ENCODE measurements at places on chromosomes 4 and X. TPM values are rescaled to one million over a fixed set of nuclear protein-coding genes. Genes with fewer than 3 reads are reported as not detected.

Gene TEX11
- total RNA-seq, result not detected

Gene TMEM35A
- not detected for total RNA-seq

Gene HS6ST2
- not detected for total RNA-seq

Gene CC2D2A
- total RNA-seq, result not detected

Gene TGIF2LX
- not detected for total RNA-seq

Gene SUPT20HL1
- not detected for total RNA-seq

Gene CT83
- total RNA-seq, result not detected

Gene TSPAN6
- total RNA-seq, result 0.17 TPM

Gene ENPEP
- 0.58 TPM for total RNA-seq

Gene ITGB1BP2
- 6.6 TPM for total RNA-seq

Gene SLC7A11
- total RNA-seq, result 1.3 TPM

Gene TAF7L
- not detected for total RNA-seq

- H3K27me3 ChIP-seq, result no peaks in the 10 kb centered on the region
- no peaks in the 10 kb centered on the region for H3K36me3 ChIP-seq
- H3K4me1 ChIP-seq, result no peaks in the 10 kb centered on the region
- no peak overlapping the region for H3K4me3 ChIP-seq
- no peak overlapping the region for H3K27ac ChIP-seq
- no peak for DNase-seq
Measured at GRCh38 chr4:90317785-90318184, 190.6 kb downstream of the CCSER1 start.

GRCh38 chr4:53697016-53697685 lies 105.9 kb upstream of the LNX1 start:
- no peak overlapping the region for H3K27ac ChIP-seq
- H3K27me3 ChIP-seq, result peaks cover 8% of the 10 kb centered on the region
- no peak overlapping the region for H3K4me3 ChIP-seq
- H3K36me3 ChIP-seq, result no peaks in the 10 kb centered on the region

- no peak for DNase-seq
- no peaks in the 10 kb centered on the region for H3K36me3 ChIP-seq
- H3K27me3 ChIP-seq, result no peaks in the 10 kb centered on the region
- H3K4me1 ChIP-seq, result no peaks in the 10 kb centered on the region
- no peak overlapping the region for H3K27ac ChIP-seq
- no peak overlapping the region for H3K4me3 ChIP-seq
Measured at GRCh38 chr4:41633321-41633720, 95.4 kb downstream of the LIMCH1 start.

GRCh38 chr4:152273343-152273742 lies 262.5 kb downstream of the FBXW7 start:
- H3K27ac ChIP-seq, result no peak overlapping the region
- DNase-seq, result no peak
- H3K4me3 ChIP-seq, result no peak overlapping the region
- H3K4me1 ChIP-seq, result no peaks in the 10 kb centered on the region
- no peaks in the 10 kb centered on the region for H3K36me3 ChIP-seq

DNA sequence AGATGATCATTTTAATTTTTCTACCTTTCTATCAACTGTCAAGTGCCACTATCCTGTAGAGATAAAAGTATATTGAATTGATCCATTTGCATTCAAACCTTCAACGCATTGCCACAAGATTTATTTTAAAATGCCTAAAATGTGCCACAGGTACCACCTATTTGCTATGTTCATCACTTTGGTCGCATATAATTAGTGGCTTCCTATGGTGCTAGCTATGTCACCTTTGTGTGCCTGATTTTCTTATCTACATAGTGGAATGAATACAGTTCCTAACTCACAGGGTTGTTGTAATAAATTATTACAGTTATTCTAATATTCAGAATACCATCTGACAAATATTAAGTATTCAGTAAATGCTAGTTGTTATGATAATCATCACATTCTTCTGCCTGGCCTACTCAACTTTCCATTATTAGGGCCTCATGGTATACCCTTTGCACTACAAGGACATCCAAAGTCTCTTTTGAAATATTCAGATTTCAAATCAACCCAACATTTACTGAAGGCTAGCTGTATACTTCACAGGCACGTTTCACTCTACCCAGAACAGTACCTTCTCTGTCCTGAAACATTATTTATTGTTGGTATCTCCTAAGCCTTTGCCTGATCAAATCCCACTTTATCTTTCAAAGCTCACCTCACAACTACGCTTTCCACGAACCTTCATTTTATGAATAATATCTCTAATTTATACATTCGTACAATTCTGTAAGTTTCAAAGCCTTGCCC lies 62.4 kb downstream of the ANXA10 start:
- H3K4me3 ChIP-seq, result no peak overlapping the region
- no peak for DNase-seq
- peaks cover 9% of the 10 kb centered on the region for H3K27me3 ChIP-seq
- H3K27ac ChIP-seq, result no peak overlapping the region
- no peaks in the 10 kb centered on the region for H3K36me3 ChIP-seq
- H3K4me1 ChIP-seq, result peaks cover 5% of the 10 kb centered on the region

DNA sequence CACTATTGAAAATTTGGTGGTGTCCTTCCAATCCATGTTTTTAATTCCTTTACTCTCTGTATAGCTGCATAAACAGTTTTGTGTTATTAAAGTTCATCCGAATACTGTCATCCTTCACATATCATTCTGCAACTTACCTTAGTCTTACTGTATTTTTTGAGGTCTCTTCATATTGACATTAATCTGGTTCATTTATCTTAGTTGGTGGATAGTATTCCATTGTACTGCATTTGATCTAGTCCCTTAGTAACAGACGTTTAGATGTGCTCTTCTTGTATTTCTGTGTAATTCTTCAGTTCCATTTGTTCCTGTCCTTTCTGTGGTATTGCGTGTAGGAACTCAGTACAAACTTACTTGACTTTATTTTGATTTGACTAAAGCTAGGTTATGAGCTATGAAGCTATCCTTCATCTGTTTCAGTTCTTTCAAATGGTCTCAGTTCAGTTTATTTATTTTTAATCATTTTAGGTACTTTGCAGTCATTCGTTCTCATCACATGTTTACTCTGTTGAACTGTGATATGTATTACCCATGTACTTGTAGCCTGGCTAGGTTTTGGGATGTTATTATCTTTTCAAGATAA lies 41.3 kb downstream of the RAPGEF2 start:
- no peaks in the 10 kb centered on the region for H3K27me3 ChIP-seq
- no peak overlapping the region for H3K4me3 ChIP-seq
- no peak overlapping the region for H3K27ac ChIP-seq
- DNase-seq, result no peak

DNA sequence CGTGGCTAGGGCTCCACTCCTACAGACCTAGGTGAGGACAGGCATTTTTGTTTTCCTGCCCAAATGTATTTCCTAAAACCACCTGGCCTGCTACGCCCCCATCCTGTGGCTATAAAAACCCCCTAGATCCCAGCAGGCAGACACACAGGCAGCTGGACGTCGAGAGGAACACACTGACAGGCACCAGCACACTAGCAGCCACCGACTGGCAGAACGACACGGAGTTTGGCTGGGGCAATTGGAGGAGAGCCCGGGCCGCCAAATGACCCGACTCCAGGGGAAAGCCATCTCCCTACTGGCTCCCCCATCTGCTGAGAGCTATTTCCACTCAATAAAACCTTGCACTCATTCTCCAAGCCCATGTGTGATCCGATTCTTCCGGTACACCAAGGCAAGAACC lies 516.0 kb downstream of the FSTL5 start:
- H3K27ac ChIP-seq, result no peak overlapping the region
- no peaks in the 10 kb centered on the region for H3K36me3 ChIP-seq
- H3K4me1 ChIP-seq, result no peaks in the 10 kb centered on the region

DNA sequence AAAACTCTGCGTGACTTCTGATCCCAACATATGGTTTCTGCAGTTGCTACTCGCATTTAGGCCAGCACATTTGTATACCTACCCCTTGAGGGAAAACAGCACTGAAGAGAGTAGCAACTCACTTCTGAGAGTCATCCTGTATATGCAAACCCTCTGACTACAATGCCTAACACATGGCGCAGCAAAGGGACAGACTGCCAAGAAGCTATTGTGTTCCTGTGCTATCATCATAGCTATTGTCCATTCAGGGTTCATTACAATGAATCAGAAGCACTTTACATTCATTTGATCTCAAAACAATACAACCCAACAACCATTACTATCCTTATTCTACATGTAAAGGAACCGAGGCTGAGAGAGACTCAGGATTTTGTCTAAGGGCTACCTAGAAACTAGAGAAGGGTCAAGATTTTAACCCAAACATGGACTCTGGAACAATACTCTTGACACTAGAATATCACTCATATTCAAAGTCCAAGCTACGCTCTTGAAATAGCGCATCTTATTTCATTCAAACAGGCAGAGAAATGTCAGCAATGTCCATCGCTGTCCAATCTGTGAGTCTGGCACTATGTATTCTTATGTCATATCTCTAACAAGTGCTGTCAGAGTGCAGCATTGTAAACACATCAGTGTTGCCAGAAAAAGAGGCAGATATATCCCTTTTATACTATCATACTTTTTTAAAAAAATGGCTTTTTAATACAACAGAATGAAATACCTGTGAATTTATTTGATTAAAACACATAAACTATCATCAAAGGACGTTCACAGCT lies 173.6 kb downstream of the CORIN start:
- peaks cover 19% of the 10 kb centered on the region for H3K27me3 ChIP-seq
- no peak overlapping the region for H3K4me3 ChIP-seq
- DNase-seq, result no peak
- H3K27ac ChIP-seq, result no peak overlapping the region

- H3K36me3 ChIP-seq, result no peaks in the 10 kb centered on the region
- H3K4me3 ChIP-seq, result no peak overlapping the region
- H3K4me1 ChIP-seq, result no peaks in the 10 kb centered on the region
- no peak for DNase-seq
Measured at GRCh38 chr4:41504167-41504818, 33.7 kb upstream of the LIMCH1 start.

GRCh38 chr4:98166025-98166730 lies 22.9 kb upstream of the STPG2 start:
- no peaks in the 10 kb centered on the region for H3K36me3 ChIP-seq
- H3K4me1 ChIP-seq, result no peaks in the 10 kb centered on the region
- no peaks in the 10 kb centered on the region for H3K27me3 ChIP-seq
- no peak for DNase-seq
- no peak overlapping the region for H3K27ac ChIP-seq
- no peak overlapping the region for H3K4me3 ChIP-seq

- H3K4me1 ChIP-seq, result no peaks in the 10 kb centered on the region
- H3K27ac ChIP-seq, result no peak overlapping the region
- no peak overlapping the region for H3K4me3 ChIP-seq
- no peaks in the 10 kb centered on the region for H3K36me3 ChIP-seq
- DNase-seq, result no peak
Measured at GRCh38 chr4:16450724-16451123, 224.5 kb upstream of the TAPT1 start.

GRCh38 chr4:180695851-180696250 lies 1547.4 kb upstream of the TENM3 start:
- no peak overlapping the region for H3K4me3 ChIP-seq
- H3K27me3 ChIP-seq, result no peaks in the 10 kb centered on the region
- H3K36me3 ChIP-seq, result no peaks in the 10 kb centered on the region
- no peaks in the 10 kb centered on the region for H3K4me1 ChIP-seq

GRCh38 chr4:146245850-146246249 lies 31.5 kb downstream of the REELD1 start:
- H3K36me3 ChIP-seq, result peaks cover 2% of the 10 kb centered on the region
- no peaks in the 10 kb centered on the region for H3K27me3 ChIP-seq
- no peak overlapping the region for H3K27ac ChIP-seq
- no peak overlapping the region for H3K4me3 ChIP-seq
- DNase-seq, result no peak
- H3K4me1 ChIP-seq, result peaks cover 8% of the 10 kb centered on the region

DNA sequence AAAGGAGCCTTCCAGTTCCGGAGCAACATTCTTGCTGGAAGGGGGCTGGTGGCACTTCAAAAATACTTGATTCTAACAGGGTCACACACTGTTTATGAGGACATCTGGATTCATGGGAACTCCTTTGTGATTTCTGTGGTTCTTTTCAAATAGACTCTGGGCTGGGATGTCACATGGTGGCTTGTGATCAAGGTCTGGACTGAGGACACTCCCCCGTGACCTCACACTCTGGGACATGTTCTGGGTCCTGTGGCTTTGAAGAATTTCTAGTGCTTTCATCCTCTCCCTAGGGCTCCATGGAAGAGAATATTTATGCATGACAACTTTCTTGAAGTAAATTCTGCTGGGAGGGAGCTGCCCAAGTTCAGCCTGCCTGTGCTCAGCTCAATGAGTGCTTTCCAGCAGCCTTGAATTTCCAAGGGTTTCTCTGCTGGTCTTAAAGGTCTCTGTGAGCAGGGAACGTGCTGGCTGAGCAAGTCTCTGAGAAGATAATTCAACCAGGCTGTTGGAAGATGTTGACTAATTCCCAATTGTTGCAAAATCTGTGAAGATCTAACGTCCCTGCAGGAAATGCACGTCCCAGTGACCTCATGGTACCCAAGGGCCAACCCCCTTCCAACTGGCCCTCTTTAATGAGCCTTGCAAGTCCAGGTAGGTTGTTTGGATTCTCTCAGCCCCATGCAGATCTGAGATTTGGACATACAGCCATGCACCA lies 36.3 kb downstream of the GPR143 start:
- H3K4me3 ChIP-seq, result no peak overlapping the region
- DNase-seq, result no peak
- H3K27me3 ChIP-seq, result no peaks in the 10 kb centered on the region

- H3K4me1 ChIP-seq, result no peaks in the 10 kb centered on the region
- H3K4me3 ChIP-seq, result no peak overlapping the region
- no peak overlapping the region for H3K27ac ChIP-seq
- no peaks in the 10 kb centered on the region for H3K27me3 ChIP-seq
- no peaks in the 10 kb centered on the region for H3K36me3 ChIP-seq
Measured at GRCh38 chr4:176406736-176407135, 87.0 kb downstream of the SPCS3 start.

GRCh38 chrX:49842621-49843020 lies 13.5 kb downstream of the PAGE4 start:
- DNase-seq, result no peak
- H3K27me3 ChIP-seq, result peaks cover 2% of the 10 kb centered on the region
- no peak overlapping the region for H3K27ac ChIP-seq
- H3K4me3 ChIP-seq, result no peak overlapping the region
- no peaks in the 10 kb centered on the region for H3K36me3 ChIP-seq
- no peaks in the 10 kb centered on the region for H3K4me1 ChIP-seq

DNA sequence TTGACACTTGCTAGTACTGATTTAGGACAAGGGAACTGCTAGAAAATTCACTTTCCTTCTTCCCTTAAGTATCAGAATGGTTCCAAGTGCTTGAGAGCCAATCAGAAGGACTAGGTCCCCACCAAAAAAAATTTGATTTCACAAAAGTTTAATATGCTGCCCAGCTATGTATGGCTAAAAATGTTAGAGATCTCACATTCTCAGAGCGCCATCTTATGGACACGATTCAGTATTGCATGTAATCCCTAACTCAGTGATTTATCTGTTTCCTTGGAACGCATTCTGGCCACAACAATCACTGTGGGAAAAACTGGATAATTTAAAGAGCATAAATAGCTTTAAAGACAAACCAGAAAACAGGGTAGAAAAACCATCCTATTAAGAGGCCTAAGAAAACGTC lies 255.1 kb upstream of the GPC4 start:
- no peak for DNase-seq
- H3K4me1 ChIP-seq, result no peaks in the 10 kb centered on the region

- no peak overlapping the region for H3K4me3 ChIP-seq
- peaks cover 2% of the 10 kb centered on the region for H3K4me1 ChIP-seq
Measured at GRCh38 chrX:155873188-155873587, 8.0 kb upstream of the VAMP7 start.

Data from activated naive CD8-positive, alpha-beta T cell treated with anti-CD3 and anti-CD28 coated beads, Interleukin-2, amount 10 ng/mL, durations not matched to agents 7 days and 5 days (primary cell).